Esophagus squamous epithelium (tissue), 5 donors: ENCODE measurements at places on chromosomes 11 and 22.

DNA sequence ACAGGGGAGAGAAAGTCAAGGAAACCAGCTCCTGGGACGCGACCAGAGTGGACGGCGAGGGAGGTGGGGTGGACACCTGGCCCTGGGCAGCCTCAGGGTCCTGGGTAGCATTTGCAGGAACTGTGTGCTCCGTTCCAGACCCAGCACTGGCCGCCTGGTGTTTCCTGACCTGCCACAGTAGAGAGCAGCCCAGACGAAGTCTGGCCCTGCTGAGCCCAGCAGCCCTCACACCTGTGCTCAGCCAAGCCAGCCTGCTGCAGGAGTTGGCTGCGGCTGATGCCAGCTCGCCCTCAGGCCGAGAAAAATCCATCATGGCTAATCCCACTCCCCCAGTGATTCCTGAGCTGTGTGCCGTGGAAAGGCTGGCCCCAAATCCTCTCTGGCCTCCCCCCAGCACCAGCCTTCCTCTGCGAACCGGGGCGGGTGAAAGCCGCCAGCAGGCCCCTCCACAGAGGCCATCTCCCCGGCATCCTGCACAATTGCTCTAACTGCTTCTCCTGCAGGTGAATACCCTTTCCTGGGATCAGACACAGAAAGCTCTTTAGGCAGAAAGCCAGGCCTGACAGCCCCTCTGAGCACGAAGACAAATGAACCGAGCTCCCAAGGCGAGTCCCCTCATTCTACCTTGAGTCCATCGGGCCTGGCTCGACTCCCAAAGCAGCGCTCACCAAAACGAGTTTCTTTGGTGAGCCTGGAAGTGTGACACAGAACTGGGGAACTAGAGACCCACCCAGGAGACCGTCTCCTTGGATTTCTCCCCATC is 88.6 kb downstream of the RTL6 start:
- no peak for DNase-seq

GRCh38 chr22:35842954-35843353 is 125.3 kb downstream of the APOL5 start:
- no peak for DNase-seq

DNA sequence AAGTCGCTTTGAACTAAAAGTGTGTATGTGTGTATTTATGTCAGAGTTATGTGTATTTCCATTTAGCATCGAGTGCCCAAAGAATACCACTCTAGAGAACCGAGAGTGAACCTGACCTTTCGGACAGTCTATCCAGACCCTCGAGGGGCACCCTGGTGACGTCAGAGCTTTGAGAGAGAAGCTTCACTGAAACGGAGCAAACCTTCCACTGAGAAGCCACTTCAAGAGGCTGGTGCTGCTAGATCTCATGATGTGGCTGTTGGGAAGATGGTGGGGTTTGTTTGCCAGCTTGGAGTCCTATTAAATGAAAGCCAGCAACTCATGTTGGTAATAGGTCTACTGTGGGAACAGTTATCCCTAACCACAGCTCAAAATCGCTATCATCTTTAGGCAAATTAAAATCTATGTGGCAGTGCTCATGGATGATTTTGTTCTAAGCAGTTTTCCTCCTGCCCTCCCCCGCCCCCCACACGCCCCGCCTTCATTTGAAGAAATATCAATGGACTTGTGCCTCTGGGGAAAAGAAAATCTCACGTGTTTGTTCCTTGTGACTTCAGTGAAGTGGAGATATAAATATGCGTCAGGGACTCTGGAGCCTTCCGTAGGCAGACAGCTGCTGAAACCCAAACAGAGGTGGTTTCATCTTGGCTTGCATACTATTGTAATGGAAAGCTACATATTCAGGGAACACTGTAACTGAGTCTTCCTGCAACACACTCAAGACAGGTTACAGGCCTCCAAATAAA is 22.4 kb upstream of the C11orf96 start:
- no peak for DNase-seq

GRCh38 chr11:77198440-77198849 is 70.4 kb downstream of the MYO7A start:
- DNase-seq, result no peak

GRCh38 chr22:49450498-49450897 is 377.2 kb downstream of the BRD1 start:
- no peak for DNase-seq

DNA sequence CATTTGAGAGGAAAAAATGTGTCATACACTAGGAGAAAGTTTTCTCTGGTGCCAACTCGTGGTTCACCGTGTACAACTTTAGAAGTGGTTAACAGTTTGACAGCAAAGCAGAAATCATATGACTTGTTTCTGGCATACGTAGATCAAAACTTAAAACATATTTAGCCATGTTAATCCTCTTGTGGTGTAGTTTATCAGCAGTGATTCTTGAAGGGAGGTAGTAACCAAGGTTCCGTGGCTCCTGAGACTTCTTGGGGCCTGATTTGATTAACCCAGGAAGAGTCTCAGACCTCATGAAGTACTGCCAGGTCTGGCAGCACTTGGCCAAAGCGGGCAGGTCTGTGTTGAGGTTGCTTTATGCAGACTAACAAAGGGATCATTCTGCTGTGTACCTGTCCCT is 40.5 kb downstream of the SREBF2 start:
- no peak for DNase-seq

GRCh38 chr22:50118557-50119168 is 28.9 kb downstream of the MOV10L1 start:
- DNase-seq, result no peak

DNA sequence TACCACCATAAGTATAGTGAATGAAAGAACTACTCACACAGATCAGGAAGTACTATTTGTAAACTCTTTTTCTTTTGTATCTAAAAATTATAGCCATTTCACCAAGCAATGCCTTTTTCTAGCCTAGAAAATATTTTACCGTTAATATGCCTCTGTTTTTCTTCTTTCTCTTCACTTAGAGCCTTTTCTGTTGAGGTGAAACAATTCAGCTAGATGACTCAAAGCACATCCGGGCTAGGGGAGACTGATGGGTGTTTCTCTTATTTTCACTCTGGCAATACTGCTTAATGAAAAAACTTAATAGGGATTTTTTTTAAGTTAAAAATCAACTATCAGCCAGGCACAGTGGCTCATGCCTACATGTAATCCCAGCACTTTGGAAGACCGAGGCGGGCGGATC is 93.3 kb downstream of the SGSM3 start:
- no peak for DNase-seq

GRCh38 chr22:46900549-46900948 is 138.1 kb downstream of the TBC1D22A start:
- no peak for DNase-seq

- no peak for DNase-seq
Measured at GRCh38 chr11:86374586-86374985, at the start of gene CCDC81. CCDC81 (plus strand) TSS chr11:86374887; CDS start chr11:86375164, 277 bp downstream.

DNA sequence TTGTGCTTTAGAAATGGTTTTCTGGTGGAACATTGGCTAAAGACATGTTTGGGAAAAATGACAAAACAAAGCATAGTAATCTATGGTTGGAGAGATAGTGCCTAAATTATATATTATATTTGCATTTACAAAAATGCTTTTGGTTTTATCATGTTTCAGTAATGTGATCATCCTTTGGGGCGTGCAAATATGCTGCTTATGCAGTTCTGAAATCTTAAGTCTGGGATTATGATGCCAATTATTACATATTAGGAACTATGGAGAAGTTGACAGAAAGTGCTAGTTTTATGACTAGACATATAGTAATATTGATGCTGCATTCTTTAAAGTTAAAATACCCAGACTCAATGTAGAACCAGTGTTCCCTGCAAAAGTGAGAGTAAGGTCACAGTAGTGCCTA is 655.0 kb downstream of the METTL15 start:
- no peak for DNase-seq

DNA sequence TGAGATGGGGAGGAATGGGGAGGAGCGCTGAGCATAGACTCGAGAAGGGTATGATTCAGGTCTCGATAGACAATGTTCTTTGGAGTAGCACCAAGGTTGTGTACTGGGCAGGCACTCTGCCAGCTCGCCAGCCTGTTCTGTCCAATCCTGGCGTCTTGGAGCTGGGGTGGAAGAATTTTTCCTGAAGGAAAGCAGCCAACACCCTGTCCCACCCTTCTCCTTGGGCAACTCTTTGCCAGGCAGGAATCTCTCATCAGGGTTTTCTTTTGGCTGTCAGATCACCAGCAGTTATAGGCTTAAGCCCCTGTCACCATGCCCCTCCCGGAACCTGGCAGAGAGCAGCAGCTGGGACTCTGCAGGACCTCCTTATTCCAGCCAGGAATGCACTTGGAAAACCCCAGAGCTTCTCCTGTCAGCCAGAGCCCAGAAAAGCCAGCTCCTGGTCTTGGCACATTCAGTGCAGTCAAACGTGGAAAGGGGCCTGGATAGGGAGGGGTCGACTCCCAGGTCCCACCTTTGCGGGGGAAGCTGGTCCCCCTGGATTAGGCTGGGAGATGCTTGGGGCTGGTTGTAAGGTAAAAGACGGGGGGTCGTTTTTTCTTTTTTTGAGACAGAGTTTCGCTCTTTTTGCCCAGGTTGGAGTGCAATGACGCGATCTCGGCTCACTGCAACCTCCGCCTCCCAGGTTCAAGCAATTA is 14.4 kb upstream of the SPTBN2 start:
- no peak for DNase-seq

GRCh38 chr22:48891688-48892577 is 935.7 kb downstream of the BRD1 start:
- no peak for DNase-seq

GRCh38 chr11:58923300-58923788 is 15.9 kb upstream of the GLYATL1 start:
- DNase-seq, result no peak

GRCh38 chr11:123083623-123084029 is 21.7 kb upstream of the HSPA8 start:
- DNase-seq, result no peak
